ENCODE measurements at places on chromosomes 11 and 22.

GRCh38 chr11:71545405-71545966, 2.7 kb upstream of the KRTAP5-9 start:
- no peak for DNase-seq

GRCh38 chr11:10107497-10107896, 186.5 kb downstream of the SBF2 start:
- no peak for DNase-seq

DNA sequence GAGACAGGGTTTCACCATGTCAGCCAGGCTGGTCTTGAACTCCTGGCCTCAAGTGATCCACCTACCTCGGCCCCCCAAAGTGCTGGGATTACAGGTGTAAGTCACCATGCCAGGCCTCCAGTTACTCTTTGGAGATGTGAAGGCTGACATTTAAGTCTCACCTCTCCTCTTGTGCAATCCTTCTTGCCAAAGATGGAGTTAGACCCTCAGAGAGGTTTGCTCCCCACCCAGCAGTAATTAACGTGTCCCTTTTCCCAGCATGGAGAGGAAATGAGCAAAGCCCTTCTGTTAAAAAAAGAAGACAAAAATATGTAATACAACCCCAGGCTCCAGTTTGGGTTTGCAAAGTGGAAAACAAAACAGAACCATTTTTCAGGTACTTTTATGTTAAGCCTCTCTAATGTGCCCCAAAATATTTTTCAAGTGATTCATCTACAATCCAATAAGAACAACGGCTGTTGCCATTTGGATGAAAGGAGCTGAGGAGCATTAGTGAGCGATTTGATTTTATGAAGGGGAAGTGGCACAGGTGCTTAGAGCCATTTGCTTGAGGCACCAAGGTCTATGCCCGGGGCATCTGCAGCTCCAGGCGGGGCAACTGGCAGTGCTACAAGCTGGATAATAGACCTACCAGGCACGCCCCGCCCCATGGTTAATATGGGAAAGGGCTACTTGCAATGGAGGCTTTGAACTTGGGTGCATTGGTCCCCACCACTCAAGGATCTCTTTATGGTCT, 57.2 kb downstream of the GRIK4 start:
- DNase-seq, result no peak

DNA sequence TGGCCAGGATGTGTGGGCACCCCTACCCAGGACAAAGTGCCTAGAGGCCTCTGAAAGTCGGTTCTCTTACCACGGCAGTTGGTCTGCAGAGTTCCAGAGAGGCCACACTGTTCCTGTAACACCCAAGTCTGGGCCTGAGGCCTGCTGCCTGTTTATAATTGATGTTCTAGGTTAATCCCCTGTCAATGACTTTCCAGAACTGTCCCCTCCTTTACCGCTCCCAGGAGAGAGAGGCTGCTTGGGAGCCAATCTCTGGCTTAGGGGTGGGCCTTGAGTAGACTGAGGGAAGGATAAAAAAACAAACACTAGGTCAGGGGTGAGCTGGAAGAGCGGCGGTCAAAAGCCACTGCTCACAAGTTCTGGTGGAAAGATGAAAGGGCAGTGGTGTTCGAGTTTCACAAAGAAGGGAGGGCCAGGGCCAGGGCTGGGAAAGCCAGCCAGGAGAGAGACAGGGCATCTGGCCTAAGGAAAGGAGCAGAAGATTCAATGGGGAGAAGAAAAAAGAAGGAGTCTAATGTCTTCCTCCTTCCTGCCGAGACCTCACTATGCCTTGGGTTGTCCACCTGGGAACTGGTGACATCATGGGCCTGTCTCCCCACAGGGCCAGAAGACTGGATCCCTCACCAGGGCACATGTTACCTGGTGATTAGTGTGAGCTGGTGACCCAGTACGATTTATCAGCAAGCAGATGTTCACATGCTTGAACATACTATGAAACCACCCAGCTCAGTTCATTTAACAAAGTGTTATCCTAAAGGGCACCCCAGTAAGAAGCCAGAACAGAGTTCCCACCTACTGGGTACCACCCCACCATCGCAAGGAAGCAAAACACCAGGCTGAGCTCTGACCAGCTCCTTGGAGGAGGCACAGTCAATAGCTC, 50.2 kb downstream of the PC start:
- no peak for DNase-seq

GRCh38 chr11:69652999-69653398, 12.0 kb downstream of the CCND1 start:
- no peak for DNase-seq

DNA sequence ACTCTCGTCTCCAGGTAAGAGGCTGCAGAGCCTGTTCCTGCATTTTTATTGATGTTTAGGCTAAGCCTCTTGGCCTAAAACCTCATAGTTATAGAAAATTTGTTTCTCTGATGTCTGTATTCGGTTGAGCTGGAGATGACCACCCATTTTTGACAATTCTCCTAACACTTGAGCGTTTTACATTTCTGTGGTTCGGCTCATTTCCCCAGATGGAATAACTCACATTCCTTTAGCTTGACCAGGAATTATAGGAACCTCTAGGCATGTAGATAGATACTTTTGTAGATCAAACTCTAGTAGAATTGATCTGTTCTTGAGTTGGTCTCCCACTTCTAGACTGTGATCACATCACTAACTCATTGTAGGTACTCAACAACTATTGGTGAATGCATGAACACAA, 172.6 kb upstream of the CADM1 start:
- no peak for DNase-seq

DNA sequence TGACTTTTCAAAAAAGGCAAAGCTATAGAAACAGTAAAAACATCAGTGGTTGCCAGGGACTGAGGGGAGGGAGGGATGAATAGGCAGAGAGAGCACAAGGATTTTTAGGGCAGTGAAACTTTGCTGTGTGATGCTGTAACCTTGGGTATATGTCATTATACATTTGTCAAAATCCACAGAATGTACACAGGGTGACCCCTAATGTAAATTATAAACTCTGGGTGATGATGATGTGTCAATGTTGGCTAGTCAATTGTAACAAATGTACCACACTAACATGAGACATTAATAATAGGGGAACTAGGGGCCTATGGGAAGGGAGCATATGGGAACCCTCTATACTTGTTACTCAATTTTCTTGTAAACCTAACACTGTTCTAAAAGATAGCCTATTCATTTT, 24.8 kb downstream of the RIBC2 start:
- DNase-seq, result no peak

- DNase-seq, result no peak
These were observed 474.8 kb downstream of the NTM start for GRCh38 chr11:131845255-131845654.

DNA sequence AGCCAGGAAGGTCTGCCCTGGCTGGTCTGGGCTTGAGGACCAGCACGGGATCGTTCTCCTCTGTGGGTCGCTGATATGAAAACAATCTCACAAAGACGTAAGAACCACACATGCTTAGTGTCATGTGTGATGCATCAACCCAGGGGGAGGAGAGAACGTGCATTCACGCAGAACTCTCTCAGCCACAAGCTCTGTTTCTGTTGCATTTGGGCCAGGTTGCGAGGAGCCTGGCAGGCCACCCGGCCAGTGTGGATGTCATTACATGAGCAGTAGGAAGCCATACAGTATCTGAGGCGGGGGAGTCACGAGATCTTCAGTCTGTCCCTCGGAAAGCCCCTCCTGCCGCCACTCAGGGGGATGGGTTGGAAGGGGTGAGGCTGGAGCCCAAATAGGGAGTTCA, 53.1 kb upstream of the KCNQ1OT1 start:
- DNase-seq, result no peak

DNA sequence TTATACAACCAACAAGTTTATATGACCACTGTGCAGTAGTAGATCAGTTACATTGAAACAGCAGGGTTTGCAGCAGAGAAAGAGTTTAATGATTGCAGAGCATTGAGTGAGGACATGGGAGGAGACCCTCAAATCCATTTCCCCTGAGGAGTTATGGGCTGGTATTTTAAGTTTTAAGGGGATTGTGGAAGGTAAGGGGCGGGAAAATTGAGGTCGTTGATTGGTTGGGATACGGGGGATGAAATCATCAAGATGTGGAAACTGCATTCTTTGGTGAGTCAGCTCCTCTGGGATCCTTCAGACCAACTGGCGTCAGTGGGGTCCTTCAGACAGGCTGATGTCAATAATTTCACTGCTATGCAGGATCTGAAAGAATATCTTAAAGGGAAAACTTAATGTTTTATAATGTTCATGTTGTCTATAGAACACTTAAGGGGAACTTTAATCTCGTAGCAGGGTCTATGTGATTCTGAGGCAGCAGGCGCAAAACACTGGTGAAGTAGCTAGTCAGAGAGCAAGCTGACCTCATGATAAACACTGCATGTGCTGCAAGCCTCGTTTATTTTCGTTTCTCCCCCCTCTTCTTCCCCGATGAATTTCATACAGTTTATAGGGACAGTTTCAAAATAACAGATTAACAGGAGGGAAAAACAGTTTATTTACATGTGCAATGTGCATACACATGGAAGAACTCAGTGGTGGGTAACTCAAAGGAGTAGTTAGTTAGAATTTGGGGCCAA, 17.4 kb upstream of the BACE1-AS start:
- DNase-seq, result peak; percentile 8

GRCh38 chr11:117407016-117407415, 79.4 kb downstream of the CEP164 start:
- DNase-seq, result no peak

DNA sequence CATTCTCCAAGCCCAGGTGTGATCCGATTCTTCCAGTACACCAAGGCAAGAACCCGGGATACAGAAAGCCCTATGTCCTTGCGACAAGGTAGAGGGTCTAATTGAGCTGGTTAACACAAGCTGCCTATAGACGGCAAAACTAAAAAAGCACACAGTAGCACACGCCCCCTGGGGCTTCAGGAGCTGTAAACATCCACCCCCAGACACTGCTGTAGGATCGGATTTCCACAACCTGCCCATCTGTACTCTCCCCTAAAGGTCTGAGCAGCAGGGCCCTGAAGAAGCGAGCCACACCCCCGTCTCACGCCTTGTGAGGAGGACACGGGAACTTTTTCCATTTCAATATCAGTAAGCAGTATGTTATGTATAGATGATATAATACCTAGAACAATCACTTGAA, 624.7 kb downstream of the BUD13 start:
- DNase-seq, result no peak

DNA sequence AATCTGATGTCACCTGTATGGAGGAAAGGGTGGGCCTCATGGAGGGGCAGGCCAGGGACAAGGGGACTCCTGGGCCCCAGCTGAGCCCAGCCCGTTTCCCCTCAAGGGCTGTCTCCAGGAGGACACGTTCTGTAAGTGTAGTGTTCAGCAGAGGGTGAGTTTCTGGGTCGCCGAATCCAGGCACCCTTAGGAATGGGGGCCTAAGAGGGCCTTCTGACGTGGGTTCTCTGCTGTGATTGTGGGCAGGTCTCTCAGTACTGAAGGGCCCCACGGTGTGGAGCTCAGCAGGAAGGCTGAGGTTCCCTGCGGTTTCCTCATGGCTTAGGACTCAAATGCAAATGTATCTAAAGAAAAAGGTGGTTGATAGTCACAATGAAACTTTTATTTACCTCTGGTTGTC, 6.5 kb downstream of the PTDSS2 start:
- DNase-seq, result no peak

DNA sequence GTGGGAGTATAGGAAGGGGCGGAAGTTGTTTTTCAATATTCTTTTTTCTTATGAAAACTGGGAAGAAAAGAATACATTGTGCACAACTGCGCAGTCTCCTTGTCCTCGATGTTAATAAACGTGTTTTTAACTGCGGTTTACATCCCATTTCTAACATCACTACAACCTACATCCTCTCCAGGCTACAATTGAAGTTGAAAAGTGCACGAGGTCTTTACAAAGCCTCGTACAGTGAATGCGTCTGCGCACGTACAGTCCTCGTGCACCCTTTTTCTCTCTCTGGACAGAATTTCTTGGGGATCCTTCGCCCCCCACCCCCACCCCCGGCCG, 102.4 kb downstream of the WT1 start:
- DNase-seq, result no peak

GRCh38 chr11:130192845-130193267, 33.3 kb downstream of the ST14 start:
- no peak for DNase-seq

All from HL-60 (cell line).